ENCODE measurements at places on chromosomes 3 and 15.

DNA sequence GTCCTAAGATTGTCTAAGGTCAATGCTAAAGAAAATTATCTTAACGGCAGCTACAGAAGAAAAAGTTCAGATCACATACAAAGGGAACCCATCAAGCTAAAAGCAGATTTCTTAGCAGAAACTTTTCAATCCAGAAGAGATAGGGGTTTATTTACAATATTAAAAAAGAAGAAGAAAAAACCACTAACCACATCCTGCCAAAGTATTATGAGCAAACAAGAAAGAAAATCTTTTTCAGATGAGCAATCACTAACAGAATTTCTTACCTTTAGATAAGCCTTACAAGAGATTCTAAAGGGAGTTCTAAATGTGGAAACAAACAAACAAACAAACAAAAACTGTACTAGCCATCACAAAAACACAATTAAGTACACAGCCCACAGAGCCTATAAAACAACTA, 1015.8 kb upstream of the EPHA6 start:
- DNase-seq = no peak

GRCh38 chr3:13621381-13622221, 72.7 kb downstream of the FBLN2 start:
- no peak for DNase-seq

DNA sequence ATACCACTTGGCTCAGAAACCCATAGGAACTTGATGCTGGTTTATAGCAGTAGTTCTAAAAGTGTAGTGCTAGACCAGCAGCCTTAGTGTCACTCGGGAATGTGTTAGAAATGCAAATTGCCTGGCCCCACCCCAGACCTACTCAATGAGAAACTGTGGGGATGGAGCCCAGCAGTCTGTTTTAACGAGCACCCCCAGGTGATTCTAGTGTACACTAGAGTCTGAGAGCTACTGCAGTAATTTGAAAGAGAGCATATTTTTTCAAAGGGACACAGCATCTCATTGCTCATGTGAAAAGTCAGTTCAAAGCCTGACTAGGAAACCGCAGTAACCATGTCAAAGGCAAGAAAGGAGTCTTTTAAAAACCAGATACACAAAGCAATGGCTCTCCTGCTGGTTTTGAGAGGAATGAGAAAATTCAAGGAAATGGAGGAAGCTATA, 313.4 kb downstream of the SQOR start:
- no peak for DNase-seq

DNA sequence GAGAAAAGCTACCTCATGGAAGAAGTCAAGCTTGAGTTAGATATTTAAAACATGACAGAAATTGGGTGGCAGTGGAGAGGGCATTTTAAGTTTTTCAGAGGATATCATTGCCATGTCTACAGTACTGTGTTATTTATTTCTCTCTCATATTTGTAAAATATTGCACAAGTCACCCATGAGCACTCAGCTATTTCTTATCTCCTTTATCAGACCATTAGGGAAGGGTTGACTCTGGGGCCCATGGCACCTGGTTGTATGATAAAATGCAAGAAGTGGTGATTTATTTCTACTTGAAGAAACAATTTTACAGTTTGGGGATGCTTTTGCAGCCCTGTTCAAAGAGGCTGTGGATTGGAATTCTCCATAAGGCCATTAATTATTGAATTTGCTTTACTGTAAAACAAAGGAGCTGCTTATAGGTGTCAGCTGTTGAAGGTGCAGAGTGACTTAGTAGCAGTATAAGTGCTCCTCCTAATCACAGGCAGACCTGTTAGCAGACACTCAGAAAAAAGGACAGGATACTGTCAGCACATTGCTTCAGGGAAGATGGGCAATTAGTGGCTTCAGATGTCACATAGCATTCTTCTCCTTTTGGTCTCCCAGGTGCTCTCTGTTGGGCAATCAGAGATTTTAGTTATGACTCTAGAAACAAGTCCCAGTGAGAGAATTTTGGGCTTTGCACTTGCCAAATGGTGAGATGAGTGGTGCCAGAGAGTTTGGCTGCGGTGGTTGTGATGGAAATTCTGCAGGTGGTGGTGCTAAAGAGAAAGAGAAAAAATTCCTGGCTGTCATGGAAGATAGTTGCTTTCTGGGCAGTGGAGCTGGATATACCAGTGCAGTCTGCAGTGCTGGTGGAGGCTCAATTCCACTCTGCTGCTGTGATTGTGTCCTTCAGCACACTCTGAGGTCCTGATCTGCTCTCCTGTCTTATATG, 129.7 kb upstream of the ROPN1 start:
- DNase-seq = no peak

DNA sequence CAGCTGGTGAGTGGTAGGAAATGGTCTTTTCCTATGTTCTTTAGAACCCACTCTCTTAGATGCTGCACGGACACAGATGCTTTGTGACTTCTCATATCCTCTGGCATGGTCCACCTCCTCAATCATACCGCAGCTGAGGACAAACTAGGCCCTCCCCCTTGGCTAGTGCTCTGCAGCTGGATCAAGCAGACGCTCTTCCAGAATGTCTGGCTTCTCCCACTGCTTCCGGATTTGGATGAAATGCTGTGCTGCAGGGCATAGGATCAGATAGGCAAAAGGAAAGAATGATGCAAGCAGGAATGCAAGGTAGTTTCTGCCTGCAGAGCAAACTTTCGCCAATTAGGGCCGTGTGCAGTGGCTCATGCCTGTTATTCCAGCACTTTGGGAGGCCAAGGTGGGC, 75.7 kb upstream of the SLC4A7 start:
- DNase-seq = no peak

GRCh38 chr15:38750786-38751185, 186.2 kb upstream of the RASGRP1 start:
- DNase-seq = peak; percentile 67

DNA sequence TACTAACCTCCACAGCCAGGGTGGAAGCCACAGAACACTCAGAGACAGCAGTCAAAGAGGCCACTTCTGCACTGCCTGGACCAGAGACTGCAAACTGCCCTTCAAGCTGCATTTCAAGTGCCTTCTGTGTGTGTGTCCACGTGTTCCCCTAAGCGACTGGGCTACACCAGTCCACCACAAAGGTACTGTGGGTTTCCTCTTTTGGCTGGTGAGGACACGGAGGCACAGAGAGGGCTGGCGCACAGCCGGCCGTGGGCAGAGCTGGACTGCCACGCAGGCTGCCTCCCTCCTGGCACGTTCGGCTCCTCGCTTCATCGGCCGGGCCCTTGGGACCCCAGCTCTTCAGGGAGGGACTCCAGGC, 60.9 kb downstream of the MGLL start:
- DNase-seq = no peak

DNA sequence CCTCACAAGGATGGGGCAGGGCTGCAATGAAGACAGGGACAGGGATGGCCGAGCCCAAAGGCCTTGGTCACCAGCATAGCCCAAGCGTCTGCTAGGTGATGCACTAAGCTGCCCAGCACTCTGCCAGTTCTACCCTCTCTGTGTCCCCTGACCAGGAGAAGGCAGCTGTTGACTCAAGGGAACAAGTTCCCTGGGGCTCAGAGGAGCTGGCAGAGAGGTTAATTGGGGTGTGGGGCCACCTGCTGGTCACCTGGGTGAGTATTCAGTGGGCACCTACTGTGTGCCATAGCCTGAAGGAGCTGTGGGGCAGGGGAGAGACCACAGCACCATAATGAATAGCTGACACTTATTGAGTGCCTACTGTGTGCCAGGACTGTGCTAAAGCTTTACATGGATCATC, 22.0 kb upstream of the DOCK3 start:
- DNase-seq = no peak

- DNase-seq = no peak
These were observed 35.3 kb upstream of the KY start for GRCh38 chr3:134685929-134686802.

GRCh38 chr15:38536201-38536676, 28.4 kb downstream of the RASGRP1 start:
- no peak for DNase-seq

- DNase-seq = no peak
These were observed 602.1 kb upstream of the ZNF385D start for GRCh38 chr3:22353126-22353525.

DNA sequence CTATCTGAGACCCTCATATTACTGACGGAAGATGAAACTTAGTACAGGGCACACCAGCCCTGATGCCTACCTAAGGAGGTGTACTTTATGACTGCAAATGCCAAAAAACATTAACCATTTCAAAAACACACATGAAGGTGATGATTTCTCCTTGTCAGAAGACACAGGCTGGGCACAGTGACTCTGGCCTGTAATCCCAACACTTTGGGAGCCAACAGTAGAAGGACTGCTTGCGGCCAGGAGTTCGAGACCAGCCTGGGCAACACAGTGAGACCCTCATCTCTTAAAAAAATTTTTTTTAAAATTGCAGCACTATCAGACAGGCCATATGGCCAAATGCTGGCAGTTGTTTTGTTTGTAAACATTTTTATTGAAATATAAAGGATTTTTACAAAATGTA, 73.5 kb downstream of the LRIG1 start:
- no peak for DNase-seq

DNA sequence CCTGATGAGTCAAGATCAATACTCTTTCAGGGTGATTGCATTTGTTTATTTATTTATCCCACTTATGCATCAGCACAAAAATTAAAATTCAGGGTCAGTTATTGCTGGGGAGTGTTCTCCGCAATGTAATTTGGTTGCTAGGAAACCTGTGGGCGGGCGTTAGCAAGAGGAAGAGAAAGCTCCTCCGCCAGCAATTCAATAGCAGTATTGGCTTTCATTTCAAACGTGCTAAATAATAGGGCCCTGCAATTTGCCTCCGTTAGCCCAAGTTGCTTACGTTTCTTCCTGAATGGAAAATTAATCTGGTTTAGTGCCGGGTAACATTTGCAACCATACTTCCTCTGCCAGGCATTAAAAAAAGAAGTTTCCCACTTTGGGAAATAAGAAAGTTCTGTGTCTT, 35.5 kb upstream of the PLCL2 start:
- peak; percentile 55 for DNase-seq

DNA sequence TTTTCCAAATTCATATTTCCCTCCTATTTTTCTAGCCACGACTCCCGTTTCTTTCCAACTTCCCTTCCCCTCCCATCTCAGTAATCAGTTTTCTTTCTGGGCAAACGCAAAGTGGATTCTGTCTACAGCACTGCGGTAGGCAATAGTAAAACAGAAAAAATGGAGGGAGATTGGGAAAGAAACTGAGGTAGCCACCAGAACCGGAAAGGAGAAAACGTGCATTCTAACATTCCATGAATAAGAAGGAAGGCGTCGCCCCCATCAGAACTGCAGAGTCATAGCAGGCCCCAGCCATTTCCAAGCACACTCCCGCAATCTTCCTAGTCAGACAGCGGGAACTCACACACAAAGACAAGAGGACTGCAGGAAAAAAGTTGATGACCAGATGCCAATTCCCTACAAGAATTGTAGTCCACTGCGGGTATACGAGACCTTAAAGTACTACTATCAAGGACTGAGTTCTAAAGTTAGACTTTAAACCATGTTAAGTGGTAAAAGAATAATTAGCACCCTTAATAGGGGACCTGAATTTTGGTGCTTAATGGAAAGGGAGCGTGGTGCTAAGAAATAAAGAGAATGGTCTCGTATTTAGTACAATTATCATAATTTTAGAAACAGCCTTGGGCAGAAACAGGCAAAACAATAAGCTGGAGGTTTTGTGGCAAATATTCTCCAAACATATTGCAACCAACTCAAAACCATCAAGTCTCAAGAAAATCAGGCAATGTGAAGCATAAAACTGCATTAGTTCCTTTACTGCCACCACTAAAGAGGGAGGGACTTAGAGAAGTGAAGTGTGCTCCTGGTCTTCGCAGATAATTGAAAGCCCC, 1.4 kb downstream of the PFN2 start:
- DNase-seq = peak; percentile 68

DNA sequence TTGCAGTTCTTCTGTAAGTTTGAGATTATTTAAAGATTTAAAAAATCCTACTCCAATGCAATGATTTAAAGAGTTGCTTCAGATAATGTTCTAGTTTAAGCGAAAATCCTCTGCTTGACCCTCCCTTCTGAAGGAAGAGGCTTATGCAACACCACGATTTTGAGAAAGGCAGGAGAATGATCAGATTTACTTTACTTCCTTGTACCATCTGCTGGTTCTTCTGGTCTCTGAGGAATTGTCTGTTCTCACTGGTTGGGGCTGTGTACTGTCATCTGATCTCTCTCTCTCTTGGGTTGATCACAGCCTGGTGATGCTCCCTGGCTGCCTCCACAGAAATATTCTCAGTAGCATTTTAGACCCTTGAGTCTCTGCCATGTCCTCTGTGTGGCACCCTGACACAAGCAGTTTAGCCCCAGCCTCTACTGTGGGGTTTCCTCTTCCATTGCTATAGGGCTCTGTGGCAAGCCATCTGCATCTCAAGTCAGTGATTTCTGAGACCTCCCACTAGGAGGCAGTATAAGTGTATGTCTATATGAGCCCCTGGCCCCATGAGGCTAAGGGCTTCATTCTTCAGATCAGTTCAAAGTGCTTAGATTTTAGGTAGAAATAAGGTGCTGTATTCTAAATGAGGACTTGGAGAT, 50.8 kb upstream of the PLAAT1 start:
- DNase-seq = peak; percentile 94

DNA sequence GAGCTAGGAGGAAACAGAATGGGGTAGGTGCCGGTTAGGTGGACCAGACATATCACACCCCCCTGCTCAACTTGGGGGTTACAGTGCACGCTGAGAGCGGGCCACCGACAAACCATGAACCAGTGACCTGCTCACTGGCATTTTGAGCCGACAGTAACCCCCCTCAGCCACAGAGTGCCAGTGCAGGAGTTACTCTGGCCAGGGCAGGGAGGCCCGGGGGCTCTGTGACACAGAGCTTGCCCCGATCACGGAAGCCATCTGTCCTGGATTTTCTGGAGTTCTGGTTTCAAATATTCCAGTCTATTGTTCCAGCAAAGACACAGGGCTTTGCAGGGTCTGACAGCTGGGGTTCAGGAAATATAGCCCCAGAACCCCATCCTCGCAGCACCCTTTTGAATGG, 225.2 kb downstream of the VPS13C start:
- peak; percentile 69 for DNase-seq

GRCh38 chr3:40187945-40188344, 121.6 kb upstream of the EIF1B start:
- DNase-seq = no peak

- no peak for DNase-seq
These were observed 31.2 kb downstream of the WWTR1 start for GRCh38 chr3:149626671-149627070.

DNA sequence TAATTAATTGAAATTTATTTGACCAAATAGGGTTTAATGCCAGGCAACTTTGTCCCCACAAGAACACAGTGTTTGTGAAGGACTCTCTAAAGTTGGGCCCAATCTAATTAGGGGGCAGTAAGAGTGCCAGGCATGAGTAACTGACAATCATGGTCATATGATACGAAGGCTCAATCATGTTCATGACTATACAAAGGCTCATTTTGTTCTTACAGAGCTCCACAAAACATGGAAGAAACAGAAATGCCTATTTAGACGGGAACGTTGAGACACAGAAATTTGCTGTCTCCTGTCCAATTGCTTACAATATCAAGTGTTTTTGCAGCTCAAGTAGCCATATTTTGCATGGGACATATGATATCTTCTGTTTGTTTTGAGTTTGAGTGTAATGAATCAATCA, 391.1 kb downstream of the SI start:
- no peak for DNase-seq

Data from NCI-H524 (cell line).